ENCODE measurements at places on chromosomes 5 and 9. TPM values are rescaled to one million over a fixed set of nuclear protein-coding genes. Genes with fewer than 3 reads are reported as not detected.

GABRA1 gene
- total RNA-seq: not detected

PCDHGA9 gene
- 5.7 TPM for total RNA-seq

NTNG2 gene
- 3.2 TPM for total RNA-seq

GCNT4 gene
- total RNA-seq: not detected

PCDH12 gene
- not detected for total RNA-seq

NEUROG1 gene
- not detected for total RNA-seq

Measured in OCI-LY7 (cell line).